Forelimb muscle (tissue), 1 donor: ENCODE measurements at places on chromosomes 2 and 18. TPM values are rescaled to one million over a fixed set of nuclear protein-coding genes. Genes with fewer than 3 reads are reported as not detected.
A peak's percentile ranks its signal among the peaks of the same experiment; 100 is the strongest.

GRCh38 chr2:86426271-86426670 lies 14.9 kb upstream of the KDM3A start:
- no peak for DNase-seq

DNA sequence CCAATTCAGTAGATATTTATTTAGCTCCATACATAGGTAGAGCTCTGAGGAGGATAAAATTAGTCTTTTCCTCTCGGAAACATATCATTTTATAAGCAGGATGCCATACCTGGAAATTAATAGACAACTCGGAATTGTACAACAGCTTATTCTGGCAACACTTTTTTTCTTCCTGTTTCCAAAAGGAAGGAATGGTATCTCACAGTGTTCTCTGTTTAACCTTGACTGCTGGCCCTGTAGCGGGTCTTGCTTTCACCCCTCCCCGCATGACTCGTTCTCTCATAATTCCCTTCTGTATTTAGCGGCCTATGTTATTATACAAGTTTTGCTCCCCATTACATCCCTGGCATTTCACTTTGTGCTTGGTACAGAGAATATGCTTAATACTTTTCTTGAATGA lies 2.5 kb upstream of the KYNU start:
- no peak for DNase-seq

UGP2 gene
- polyA plus RNA-seq = 271 TPM

DNA sequence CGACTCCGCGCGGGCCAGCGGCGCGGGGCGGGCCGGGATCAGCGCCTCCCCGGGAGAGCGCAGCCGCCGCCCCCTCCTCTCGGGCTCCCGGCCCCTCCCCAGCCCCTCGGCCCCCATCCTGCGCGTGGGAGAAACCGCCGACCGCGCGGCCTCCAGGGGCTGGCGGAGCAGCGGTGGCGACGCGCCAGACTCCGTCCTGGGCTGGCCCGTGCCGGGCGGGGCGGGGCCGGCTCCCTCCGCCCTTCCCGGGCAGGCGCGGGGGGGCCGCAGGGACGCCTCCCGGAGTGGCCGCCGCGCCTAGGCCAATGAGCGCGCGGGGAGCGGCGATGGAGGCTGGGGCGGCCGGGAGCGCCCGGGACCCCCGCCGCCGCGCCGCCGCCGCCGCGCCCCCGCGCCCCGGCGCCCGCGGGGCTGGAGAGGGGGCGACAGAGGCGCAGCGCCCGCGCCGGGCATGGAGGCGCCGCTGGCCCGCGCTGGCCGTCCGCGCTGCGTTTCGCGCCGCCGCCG lies 49.1 kb downstream of the KCNIP3 start:
- no peak for DNase-seq

DNA sequence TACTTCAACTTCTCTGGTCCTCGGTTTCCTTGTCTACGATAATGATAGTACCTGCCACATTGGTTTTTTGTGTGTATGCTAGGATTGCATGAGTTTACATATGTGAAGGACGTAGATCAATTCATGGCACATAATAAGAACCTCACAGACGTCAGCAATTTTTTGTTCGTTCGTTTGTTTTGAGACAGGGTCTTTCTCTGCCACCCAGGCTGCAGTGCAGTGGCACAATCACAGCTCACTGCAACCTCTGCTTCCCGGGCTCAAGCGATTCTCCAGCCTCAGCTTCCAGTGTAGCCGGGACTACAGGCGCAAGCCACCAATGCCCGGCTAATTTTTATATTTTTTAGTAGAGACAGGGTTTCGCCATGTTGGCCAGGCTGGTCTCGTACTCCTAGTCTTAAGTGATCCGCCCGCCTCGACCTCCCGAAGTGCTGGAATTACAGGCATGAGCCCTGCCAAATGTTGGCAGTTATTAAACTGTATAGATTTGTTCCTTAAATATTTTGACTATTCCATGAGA lies 756 bp upstream of the SLC35F5 start:
- no peak for DNase-seq

GPR75 gene
- polyA plus RNA-seq = 1.5 TPM

- DNase-seq = no peak
Observed at GRCh38 chr2:160664603-160665140, 171.1 kb upstream of the RBMS1 start.

- no peak for DNase-seq
Observed at GRCh38 chr18:23921716-23922285, 92.8 kb upstream of the TTC39C start.

- DNase-seq = peak; percentile 51
Observed at GRCh38 chr18:61551586-61551985, 218.4 kb downstream of the CDH20 start.

GRCh38 chr2:98483257-98483861 lies 38.7 kb downstream of the INPP4A start:
- DNase-seq = no peak

DNA sequence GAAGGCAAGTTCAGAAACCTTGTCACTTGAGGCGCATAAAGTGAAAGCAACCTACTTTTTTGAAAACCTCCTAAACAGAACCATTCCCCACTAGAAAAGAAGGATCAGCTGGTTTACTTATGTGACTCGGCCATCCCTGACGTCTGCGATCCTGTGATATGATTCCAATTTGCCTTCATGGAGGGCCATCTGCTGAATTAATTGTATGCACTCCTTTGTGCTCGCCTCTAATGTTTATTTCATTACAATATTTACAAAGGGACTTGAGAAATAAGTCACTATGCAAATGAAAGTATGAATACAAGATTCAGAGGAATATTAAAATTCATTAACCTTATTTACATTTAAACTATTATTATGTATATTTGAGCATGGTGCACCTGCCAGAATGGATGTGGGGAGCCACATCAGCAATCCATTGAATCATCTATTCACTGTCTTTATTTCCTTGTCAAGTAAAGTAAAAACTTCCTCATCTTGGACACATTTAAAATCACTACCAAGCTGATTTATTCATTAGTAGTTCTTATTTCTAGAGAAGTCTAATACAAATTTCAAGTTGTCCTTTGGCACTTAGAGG lies 96.5 kb downstream of the RBM43 start:
- no peak for DNase-seq

- no peak for DNase-seq
Observed at GRCh38 chr2:159098921-159099411, 130.5 kb downstream of the TANC1 start.

DNA sequence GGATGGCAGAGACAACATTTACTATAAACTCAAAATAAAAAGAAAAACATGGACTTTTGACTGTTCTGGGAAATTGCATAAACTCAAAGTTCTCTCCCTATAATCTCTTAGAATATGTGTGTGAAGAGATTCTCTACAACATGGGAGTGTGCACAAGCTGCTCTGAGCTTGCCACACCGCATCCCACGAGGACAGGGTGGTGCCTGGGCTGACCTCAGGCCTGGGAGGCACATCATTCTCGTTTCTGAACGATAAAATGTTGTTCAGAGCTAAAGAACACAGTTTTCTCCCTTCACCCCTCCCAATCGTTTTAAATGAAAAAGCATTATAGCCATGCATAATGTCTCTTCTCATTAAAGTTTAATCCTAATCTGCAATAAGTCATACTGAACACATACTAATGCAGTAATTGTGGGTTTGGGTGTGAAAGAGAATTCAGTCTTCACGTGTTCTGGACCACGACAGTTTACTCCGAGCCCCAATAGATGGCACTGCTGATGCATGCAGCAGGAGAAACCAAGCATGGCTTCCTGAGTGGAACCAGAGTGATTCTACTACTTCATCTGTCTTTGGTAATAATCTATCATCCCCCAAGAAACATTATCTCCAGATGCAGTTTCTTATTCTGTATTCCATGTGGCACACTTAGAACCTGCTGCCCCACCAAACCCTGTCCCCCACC lies 46.9 kb upstream of the LAMA1 start:
- no peak for DNase-seq

DNA sequence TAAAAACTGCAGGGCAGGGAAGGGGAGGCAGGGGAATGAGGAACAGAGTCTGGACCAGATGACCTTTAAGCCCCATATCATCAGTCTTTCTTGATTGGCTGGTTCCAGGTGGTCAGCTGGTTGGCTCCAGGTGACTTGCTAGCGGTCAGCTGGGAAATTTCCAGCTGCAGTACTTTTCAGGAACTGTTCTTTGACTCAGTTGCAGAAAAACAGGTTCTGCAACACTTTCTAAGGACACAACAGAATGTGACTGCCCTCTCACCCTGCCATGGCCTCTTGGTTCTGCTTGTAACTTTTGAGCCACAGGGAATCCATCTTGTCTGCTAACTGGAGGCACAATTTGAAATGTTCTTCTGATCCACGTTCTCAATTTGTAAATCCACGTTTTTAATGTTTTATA lies 278.3 kb upstream of the LRATD1 start:
- no peak for DNase-seq

- DNase-seq = no peak
Observed at GRCh38 chr2:153004627-153005026, 286.2 kb downstream of the ARL6IP6 start.

GRCh38 chr2:13666582-13667414 lies 950.1 kb downstream of the TRIB2 start:
- no peak for DNase-seq

GRCh38 chr2:170971071-170971470 lies 42.0 kb downstream of the GORASP2 start:
- no peak for DNase-seq
